ENCODE measurements at places on chromosomes 12 and 14.

GRCh38 chr12:29148596-29148910, 525 bp upstream of the FAR2 start:
- no peak for DNase-seq

DNA sequence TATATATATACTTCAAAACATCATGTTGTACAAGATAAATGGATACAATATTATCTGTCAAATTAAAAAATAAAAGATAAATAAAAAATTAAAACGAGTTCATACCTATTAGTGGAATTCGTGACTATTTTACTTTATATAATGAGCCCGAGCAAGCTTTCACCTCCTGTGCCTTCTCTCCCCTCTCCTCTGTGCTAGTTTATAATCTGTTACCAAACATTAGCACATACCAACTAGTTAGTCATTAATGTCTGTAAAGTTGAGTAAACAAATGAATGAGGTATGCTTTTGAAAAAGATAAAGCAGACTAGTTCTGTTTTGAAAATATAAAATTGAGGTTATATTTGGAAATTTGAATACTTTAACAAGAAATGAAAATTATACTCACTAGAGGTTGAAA, 84.0 kb downstream of the LRRC9 start:
- DNase-seq, result no peak

- no peak for DNase-seq
These were observed 13.7 kb upstream of the RPS6KL1 start for GRCh38 chr14:74936731-74937130.

- DNase-seq, result no peak
These were observed 10.8 kb upstream of the PSMA6 start for GRCh38 chr14:35281341-35281740.

DNA sequence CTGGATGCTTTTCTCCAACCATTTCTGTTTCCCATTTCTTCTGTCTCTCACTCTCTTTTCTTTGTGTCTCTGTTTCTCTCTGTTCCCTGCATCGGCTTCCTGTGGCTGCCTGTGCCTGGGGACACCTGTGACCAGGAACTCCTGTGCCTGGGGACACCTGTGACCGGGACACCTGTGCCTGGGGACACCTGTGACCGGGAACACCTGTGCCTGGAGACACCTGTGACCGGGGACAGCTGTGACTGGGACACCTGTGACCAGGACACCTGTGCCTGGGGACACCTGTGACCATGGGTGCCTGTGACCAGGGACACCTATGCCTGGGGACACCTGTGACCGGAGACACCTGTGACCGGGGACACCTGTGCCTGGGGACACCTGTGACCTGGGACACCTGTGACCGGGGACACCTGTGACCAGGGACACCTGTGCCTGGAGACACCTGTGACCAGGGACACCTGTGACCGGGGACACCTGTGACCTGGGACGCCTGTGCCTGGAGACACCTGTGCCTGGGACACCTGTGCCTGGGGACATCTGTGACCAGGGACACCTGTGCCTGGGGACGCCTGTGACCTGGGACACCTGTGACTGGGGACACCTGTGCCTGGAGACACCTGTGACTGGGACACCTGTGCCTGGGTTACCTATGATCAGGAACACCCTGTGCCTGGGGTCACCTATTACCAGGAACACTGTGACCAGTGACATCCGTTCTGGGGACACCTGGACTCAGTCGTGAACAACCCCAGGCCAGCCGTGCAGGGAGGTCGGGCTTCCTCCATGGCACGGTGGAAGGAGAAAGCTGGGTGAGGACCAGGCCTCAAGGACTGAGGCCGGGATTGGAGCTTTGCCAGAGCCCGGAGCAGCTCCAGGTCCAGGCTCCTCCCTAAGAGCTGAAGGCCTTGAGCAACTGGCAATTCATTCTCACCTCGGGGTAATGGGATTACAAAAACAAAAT, 23.4 kb upstream of the FBRSL1 start:
- no peak for DNase-seq

- DNase-seq, result no peak
These were observed 138.4 kb upstream of the FRMD6 start for GRCh38 chr14:51513281-51513680.

- no peak for DNase-seq
These were observed 67.9 kb downstream of the TBX3 start for GRCh38 chr12:114616081-114616480.

- no peak for DNase-seq
These were observed 5.2 kb upstream of the RILPL2 start for GRCh38 chr12:123441523-123442164.

GRCh38 chr14:55052269-55052930, 953 bp downstream of the MAPK1IP1L start:
- no peak for DNase-seq

GRCh38 chr12:42582050-42582449, 7.5 kb downstream of the PRICKLE1 start:
- no peak for DNase-seq

DNA sequence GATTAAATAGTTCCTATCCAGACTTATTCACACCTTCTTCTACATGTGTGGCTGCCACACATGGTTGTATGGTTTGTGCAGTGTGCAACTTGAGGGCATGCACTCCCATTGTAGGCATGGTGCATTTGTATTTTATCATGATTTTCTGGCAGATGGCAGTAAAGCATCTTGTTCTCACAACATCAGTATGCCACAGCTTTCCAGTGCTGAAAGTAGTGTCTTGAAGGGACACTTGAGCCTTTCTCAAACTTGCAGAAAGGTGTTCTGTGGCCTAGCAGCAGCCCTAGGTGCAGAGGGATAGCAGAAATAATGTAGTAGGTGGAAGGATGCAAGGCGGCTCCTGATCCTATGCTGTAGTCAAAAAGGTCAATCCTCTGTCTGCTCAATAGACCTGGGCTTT, 72.9 kb downstream of the LMNTD1 start:
- no peak for DNase-seq

- no peak for DNase-seq
These were observed 37.7 kb downstream of the LRRC74A start for GRCh38 chr14:76863724-76864407.

DNA sequence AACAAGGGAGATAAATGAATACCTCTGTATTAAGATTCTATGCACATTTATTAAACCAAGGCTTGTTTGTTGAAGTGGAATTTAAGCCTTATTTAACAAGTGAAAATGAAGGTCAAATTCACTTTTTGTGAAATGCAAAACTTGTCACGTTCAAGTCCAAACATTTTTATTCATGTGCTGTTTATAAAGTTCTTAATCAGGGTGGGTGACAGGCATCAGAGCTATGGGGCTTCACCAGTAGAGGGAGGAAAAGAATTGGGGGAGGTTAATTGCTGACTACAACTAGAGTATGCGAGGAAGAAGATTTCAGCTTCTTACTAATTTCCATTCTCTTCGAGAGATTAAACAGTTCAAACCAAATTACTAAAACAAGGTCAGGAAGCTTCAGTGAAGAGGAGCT, 9.7 kb downstream of the MOK start:
- DNase-seq, result no peak

DNA sequence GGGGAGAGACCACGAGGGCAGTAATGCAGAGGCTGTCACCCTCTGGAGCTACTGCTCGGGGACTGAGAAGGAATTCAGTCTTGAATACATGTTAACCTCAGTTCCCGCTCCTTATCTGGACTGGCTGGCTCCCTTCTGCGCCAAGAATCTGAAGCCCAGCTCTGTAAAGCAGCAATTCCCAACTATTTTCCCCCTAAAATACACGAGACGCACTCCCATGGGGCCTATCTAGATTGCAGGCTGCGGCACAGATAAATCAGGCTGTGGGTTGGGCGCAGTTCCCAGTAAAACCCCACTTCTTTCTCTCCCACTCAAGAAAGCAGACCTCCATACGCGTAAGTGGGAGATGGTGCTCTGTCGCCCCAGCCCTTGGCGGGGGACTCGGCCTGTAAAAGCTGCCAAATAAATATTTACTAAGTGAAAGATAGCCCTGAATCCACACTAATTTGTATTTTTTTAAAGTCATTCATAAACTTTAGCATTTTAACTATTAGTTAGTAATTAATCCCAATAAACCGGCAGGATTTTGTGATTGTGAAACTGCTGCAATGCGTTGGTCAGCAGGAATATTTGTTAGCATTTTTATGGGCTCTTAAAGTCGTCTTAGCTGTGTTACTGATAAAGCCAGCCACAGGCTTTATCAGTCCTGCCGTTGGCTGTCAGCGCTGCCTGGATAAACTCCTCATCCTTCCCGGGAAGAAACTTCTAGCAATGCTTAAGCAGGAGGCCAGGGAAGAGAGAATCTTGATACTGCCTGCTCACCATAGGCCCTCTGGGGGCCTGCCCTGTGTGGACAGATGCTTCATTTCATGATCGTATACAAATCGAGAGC, 17.8 kb downstream of the FBXL14 start:
- DNase-seq, result no peak

GRCh38 chr12:19387161-19387560, 52.1 kb upstream of the AEBP2 start:
- DNase-seq, result no peak

DNA sequence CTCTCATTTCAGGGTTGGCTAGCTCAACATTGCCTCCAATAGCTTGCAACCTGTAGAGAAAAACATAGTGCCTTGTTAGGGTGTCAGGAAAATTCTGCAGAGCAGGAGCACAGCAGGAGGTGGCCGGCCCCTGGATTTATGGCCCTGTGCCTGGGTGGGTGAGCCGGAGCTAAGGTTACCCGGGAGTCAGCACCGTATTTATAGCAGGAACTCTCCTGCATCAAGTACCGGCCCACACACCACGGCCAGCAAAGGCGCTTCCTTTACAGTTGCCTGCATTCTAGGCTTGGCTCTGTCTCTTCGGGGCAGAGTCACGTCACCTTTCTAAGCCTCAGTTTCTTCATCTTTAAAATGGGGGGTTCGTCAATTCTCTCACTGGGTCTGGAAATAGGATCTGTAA, 52.8 kb upstream of the EML1 start:
- no peak for DNase-seq

DNA sequence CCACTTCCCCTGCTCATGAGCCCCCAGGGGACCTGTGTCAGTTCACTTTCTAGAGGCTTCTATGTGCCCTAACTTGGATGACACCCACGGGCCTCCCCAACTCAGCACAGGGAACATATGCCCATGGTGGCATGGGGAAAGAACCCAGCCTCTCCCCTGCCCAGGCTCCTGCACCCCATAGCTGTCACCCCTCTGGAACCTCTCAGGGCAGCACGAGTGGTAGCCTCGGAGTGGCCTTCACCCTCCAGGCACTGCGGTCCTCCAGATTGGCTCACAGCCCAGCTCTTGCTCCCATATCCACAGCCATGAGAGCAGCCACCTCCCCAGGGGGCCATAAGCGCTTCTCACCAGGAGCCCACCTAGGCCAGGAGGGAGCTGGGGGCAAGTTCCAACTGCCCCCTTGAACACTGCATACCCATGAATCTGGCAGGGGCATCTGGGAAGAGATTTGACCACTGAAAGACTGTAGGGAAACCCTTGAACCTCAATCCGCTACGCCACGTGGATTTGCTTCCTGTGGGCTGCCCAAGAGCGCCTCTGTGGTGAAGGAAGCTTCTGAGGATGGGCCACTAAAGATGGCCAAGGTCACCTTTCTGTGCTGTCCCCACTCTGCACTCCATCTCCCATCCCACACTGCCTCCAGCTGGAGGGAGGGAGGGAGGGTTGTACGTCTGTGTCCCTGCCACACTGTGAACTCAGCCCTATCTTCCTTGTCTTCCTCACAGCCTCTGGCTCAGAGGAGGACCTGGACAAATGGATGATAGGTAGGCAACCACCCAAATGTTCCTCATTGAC, 11.9 kb downstream of the PLD4 start:
- no peak for DNase-seq

DNA sequence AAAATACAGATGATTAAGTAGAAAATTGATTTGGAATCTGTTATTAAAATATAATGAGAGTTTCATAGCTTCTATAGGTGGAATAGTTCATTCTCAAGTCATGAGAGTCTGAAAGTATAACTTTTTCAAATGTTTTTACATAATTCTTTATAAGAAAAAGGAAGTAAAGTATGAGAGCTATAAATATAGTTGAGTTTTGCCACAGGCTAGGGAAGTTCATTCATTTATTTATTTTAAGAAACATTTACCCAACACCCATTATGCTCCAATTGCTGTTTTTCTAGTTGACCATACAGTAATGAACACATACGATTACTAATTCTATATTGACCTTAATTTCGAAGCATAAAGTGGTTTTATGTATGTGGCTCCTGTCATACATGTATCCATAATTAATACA, 24.8 kb downstream of the LRRIQ1 start:
- no peak for DNase-seq

DNA sequence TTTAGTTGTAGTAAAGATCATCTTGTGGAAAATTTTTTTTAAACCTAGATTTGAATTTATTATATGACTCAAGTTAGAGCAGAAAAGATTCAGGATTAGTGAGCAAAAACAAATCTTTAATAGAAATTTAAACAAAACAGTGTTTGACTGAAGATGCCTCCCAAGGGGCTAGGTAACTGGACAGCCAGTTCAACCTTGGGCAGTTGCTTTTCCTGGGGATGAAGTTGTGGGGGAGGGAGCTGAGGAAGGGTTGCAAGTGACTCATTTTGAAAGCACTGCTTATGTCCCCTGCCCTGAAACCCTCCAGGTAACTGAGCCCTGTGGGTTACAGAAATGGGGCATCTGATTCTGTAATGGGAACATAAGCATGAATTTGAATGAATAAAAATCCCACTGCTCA, 13.1 kb downstream of the CFAP54 start:
- DNase-seq, result no peak

DNA sequence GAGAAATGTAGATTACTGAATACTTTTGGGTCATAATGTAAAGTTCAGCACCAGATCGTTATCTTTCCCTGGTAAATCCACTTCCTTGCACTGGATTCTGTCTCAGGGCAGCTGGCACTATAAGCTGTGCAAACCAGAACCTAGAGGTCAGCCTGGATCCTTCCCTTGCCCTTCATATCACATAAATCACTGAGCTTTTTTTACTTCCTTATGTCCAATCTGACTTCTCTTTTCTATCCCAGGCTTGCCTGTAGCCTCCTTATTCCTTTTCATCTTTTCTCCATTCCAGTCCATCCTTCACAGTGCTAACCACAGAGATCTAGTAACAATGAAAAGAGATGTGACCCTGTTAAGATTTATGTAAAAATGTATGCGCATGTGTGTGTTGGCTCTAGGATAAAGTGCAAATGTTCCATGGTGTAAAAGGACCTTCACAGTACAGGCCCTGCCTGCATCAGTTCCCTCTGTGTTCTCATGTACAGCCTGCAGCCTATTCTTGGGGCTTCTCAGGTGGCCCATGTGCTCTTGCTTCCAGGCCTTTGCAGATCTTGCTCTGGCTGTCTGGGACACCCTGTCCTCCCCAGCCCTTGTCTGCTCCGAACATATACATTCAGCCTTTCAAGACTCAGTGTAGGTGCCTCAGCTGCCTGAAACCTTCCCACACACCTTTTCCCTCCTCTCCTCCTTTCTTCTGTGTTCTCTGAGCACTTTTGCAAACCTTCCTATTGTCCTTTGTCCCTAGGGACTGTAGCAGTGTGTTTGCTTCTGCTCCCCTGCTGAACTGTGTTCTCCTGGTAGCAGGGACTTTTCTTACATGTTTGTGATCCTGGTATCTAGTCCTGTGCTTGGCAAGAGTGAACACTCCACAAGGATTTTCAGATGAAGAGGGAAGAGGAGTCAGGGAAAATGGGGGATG, 30.0 kb downstream of the PELI2 start:
- no peak for DNase-seq

All from non-pigmented ciliary epithelial cell (primary cell).